ENCODE measurements at places on chromosomes 3 and 15.

DNA sequence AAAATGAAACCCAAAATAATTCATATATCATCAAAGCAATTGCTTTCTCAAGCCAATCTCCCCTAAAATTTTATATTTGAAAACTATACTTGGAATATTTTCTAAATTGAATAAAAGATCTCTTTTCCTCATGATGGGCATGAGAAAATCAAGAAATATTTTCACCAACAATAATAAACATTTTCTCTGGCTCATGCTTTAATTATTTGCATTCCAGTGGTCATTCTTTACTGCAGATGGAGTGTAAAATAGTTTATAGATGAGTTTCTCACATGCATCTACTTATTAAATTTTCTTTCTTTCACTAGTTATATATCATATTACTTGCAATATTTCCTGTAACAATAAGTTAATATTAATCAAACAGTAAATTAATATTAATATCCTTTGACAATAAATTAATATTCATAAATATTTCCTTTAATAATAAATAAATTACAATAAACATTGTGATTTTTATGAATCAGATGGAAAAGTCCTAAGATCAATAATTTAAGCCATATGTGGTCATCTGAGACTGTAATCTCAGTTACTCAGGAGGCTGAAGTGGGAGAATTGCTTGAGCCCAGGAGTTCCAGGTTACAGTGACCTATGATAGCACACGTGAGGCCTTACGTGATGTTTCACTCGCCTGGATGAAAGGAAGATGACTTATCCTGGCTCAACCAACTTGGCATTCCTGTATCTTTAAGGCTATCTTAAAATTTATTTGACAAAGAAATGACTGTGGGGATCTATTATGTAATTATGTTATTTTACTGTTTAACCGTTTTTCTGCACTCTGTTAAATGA lies 958.8 kb downstream of the ZPLD1 start:
- no peak for DNase-seq

DNA sequence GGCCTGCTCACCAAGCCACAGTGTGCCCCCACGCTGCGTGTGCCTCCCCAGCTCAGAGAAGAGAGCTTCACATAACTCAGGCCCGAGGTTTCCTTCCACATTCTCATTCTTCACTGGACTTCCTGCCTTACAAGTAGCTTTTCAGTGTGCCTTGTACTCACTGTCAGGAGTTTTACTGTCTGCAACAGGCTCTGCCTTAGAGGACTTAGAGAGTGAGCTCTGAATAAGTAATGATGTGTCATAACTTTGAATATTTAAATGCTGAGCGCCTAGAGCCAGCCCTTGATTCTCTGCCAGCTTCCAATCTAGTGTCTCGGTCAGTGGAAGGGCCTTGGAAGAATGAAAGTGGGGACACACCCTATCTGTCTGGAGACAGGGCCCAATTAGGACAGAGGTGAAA lies 41.8 kb downstream of the ITGB5 start:
- DNase-seq, result no peak

- DNase-seq, result no peak
These were observed 39.0 kb downstream of the SLC6A6 start for GRCh38 chr3:14441240-14441919.

DNA sequence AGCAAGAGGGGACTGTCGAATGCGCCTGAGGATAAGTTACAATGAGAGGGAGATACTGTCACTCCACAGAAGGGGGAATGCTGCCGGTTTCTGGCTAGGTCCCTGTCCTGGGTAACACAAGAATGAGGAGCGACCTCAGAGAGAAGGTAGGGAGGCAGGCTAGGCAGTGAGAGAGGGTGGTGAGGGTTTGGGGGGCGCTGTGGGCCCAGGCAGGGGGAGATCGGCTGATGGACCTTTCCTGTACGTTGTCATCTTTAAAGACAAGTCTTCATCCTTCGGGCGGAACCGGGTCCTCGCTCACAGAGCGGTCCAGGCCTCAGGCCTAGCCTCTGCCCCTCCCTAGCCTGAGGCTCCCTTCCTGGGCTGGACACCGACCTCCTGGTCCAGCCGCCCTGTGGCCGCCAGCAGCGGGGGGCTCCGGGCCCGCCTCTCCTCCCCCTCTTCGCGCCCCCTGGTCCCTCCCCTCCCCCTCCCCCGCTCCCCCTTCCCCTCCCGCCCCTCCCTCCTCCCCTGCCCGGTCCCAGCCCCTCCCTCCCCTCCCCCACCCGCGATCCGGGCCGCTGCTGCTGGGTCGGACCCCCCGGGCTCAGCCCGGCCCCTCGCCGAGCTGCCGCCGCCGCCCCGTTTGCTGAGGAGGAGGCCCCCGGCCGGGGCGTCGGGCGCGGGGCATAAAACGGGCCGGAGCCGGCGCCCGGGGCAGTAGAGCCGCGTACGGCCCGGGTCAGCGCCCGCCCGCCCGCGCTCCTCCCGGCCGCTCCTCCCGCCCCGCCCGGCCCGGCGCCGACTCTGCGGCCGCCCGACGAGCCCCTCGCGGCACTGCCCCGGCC lies at the start of gene CHRD:
Gene CHRD (plus strand): TSS at position 697 of the 827 bp plus-strand sequence. CDS start 265 bp downstream, outside the sequence.
- no peak for DNase-seq

GRCh38 chr3:168088106-168088720 lies 7.5 kb downstream of the GOLIM4 start:
- no peak for DNase-seq

GRCh38 chr15:99704444-99704838 lies 28.8 kb downstream of the LYSMD4 start:
- no peak for DNase-seq

- DNase-seq, result no peak
These were observed 283.3 kb upstream of the ROBO2 start for GRCh38 chr3:76756577-76756976.

GRCh38 chr15:97071668-97072067 lies 741.2 kb downstream of the NR2F2 start:
- no peak for DNase-seq

DNA sequence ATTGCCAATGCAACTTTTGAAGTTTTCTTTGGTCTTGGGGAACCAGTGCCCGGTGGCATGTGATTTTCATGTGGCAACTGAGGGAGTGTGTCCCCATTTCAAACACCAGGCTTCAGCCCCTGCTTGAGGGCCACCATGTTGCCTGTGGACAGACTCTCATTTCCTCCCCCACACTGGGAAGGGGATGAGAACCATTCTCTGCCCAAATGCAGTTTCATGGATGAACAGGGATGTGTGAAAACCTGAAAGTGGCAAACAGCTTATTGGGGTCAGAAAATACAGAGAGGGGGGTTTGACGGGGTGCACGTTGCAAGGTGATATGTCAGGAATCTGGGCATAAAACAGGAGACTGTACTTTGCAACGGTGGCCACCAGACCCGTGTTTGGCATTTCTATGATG lies 6.3 kb downstream of the FAM107A start:
- no peak for DNase-seq

- no peak for DNase-seq
These were observed 54.0 kb downstream of the PLCH1 start for GRCh38 chr3:155690921-155691320.

DNA sequence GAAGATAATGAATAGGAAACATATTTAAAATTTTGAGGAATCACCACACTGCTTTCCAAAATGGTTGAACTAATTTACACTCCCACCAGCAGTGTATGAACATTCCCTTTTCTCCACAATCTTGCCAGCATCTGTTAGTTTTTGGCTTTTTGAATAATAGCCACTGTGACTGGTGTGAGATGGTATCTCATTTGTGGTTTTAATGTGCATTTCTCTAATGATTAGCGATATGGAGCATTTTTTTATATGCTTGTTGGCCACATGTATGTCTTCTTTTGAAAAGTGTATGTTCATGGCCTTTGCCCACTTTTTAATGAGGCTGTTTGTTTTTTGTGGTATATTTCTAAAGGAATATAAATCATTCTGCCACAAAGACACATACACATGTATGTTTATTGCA lies 166.3 kb downstream of the NECTIN3 start:
- no peak for DNase-seq

GRCh38 chr15:70646169-70646568 lies 117.2 kb downstream of the UACA start:
- DNase-seq, result no peak

DNA sequence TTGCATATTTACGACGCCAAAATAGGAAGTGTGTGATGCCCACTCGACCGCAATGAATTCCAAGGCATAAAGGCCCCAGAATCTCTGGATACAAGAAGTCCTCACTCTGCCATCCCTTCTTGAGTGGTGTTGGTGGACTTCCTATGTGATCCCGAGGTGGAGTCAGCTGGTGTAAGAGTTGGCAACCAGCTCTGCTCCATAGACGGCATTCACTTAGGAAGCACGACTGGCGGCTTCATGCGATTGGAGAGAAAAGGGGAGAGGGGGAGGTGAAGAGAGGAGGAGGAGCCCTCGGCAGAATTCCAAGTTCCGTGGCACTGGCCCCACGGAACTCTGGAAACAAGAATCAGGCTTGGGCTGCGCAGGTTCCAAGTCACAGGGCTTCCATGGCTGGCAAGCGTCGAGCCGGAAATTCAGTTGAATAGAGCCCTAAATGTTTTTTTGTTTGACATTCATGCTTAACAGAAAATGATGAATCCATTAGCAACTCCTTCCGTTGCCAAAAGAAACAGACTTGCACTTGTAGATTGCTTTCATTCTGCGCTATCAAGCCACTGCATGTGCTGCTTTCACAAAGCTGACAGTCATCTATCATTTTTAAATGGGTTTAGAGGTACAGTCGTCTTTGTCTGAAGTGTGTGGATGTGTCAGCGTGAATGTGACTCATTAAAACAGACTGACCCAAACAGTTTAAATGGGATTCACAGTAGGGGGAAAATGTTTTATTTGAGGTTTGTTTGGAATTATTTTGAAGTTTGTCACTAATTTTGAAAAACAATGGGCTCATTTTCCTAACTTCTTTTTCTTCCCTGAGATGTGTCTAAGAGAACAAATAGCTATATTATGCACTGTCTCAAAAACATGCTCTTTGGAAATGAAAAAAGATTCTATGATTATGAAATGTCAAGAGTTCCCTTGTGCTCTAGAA lies 428.3 kb upstream of the ATP11B start:
- no peak for DNase-seq

DNA sequence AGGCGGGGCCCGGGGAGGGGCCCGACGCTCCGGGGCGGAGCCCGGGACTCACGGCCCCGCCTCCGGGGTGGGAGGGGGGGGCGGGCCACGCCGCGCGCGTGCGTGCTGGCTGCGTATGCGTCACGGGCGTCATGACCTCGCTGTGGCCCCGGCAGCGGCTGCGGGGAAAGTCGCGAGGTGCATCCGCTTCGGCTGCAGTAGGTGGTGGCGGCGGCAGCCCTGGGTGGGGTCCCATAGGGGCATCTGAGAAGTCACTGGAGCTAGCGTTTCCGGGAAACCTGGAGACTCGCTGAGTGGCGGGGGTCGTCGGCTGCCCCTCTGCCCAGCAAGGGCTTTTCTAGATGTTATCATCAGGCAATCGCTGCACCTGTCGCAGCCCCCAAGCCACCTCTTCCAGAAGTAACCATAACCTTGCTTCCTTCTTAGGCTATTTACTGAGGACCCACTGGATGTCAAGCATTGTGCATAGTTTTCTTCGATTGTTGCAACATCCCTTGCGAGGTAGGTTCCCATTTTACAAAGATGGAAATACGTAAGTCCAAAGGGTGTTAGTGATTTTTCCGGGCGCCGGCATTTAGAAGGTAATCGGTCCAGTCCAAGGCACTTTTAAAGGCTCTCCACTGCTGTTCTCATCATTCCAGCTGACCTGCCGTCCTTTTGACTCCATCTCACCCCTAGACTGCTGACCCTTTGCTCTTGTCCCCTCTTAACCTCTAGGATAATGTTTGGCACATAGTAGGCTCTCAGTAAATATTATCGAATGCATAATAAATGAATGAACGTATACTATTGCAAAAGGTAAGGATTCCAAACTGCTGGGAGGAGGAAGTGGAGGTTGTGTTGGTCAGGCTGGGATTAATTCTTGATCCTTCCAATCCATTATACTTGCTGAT lies at the start of gene GDPGP1:
Gene GDPGP1 (plus strand): TSS at position 114 of the 893 bp plus-strand sequence. CDS start 6,700 bp downstream, outside the sequence.
- no peak for DNase-seq

GRCh38 chr3:39752019-39752637 lies 57.3 kb upstream of the MYRIP start:
- no peak for DNase-seq

- no peak for DNase-seq
These were observed 1010.6 kb downstream of the ROBO2 start for GRCh38 chr3:78050276-78051065.

GRCh38 chr3:192331749-192332385 lies 395.5 kb downstream of the FGF12 start:
- DNase-seq, result no peak

GRCh38 chr3:113531826-113532697 lies at the start of gene SIDT1:
Gene SIDT1 (plus strand): TSS chr3:113532555. CDS start chr3:113533022, 467 bp downstream.
- peak; percentile 66 for DNase-seq

GRCh38 chr15:41161336-41161735 lies 45.3 kb upstream of the INO80 start:
- no peak for DNase-seq

DNA sequence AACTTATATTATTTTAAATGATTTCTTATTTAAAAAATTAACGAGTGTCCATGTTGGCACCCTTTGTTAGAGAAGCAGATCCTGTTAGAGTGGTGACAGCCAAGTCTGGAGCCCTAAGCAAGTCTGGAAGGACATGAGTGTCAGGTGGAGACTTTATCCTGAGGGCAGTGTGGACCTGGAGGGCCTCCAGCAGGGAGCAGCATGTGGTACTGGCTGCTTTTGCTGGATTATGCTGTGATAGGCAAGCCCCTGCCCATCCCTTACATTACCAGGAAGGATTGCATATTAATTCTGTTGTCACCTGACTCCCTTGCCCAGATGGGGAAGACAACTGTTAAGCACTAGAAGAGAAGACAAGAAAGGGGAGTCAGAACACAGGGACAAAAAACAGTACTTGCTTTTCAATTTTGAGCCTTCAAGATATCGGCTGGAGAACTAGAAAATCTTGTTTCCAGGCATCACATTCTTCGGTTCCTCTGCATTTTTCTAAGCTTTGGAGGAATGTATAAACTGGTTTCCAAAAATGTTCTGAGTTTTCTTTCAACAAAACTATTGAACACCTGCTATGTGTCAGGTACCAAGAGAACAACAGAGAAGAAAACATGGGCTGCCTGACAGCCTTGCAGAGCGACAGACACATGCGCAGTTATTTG lies 22.7 kb downstream of the ZNF860 start:
- no peak for DNase-seq

DNA sequence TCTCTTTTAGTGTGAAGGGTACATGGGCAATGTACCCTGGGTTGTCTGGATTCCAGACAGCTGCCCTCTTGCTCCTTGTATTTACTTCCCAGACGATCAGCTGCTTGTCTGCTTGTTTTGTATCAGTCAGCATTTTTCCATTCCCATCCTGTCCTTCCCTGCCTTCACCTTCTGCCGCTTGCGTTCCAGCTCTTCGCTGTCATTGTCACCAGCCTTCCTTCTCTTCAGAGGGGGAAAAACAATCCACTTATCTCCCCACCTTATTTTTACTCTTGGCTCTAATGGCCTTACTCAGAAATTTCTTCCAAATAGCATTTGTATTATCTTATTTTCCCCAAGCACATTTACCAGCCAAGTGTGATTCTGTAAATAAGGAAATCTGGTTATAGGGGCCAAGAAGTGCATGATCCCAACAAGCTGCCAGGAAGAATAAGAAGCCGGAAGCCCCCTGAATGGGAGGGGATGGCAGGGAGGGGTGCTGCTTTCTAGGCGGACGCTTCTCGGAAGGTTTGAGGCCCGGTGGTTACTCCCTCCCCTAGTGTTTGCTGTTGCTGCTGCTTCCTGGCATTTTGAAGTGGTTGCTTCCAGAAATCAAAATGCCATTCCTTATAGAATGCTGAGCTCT lies 497.6 kb downstream of the NTRK3 start:
- DNase-seq, result no peak
